ENCODE measurements at places on chromosomes 12 and 14. TPM values are rescaled to one million over a fixed set of nuclear protein-coding genes. Genes with fewer than 3 reads are reported as not detected.
A peak's percentile ranks its signal among the peaks of the same experiment; 100 is the strongest.

Gene RNASE3
- not detected for total RNA-seq

Gene CCDC88C
- 7.4 TPM for total RNA-seq

- no peak overlapping the region for H3K27ac ChIP-seq
- DNase-seq = no peak
Observed at GRCh38 chr12:122981036-122981471, 573 bp downstream of the ARL6IP4 start.

DNA sequence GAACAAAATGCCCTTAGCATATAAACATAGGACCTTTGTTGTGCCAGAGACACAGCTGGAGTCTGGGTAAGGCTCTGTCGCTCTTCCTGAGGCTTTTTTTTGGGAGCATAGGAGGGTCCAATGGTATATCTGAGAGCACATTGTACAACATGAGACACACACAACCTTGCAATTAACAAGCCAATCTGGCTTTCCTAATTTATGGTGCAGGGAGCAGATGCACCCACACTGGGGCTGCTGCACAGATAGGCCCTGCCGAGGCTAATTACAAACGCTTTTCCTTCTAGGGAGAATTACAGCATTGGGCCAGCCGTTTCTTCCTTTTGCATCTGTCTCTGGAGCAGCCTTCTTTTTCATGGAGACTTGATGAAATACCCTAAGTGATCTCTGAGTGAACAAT is 75.0 kb upstream of the OVCH1 start:
- H3K27me3 ChIP-seq = no peaks in the 10 kb centered on the region
- no peak overlapping the region for H3K27ac ChIP-seq
- no peaks in the 10 kb centered on the region for H3K36me3 ChIP-seq
- no peaks in the 10 kb centered on the region for H3K4me1 ChIP-seq
- no peak overlapping the region for H3K4me3 ChIP-seq

GRCh38 chr14:50447461-50447860 is 50.8 kb upstream of the CDKL1 start:
- no peaks in the 10 kb centered on the region for H3K27me3 ChIP-seq
- H3K27ac ChIP-seq = peak overlapping the region; percentile 66
- H3K36me3 ChIP-seq = peaks cover 45% of the 10 kb centered on the region
- H3K4me1 ChIP-seq = peaks cover 29% of the 10 kb centered on the region

Gene MYL2
- total RNA-seq = not detected

- H3K4me3 ChIP-seq = no peak overlapping the region
- H3K36me3 ChIP-seq = no peaks in the 10 kb centered on the region
- H3K4me1 ChIP-seq = no peaks in the 10 kb centered on the region
- H3K27ac ChIP-seq = no peak overlapping the region
Observed at GRCh38 chr12:96578526-96579125, 89.2 kb downstream of the CFAP54 start.

Gene GALNT16
- total RNA-seq = 16.3 TPM

DNA sequence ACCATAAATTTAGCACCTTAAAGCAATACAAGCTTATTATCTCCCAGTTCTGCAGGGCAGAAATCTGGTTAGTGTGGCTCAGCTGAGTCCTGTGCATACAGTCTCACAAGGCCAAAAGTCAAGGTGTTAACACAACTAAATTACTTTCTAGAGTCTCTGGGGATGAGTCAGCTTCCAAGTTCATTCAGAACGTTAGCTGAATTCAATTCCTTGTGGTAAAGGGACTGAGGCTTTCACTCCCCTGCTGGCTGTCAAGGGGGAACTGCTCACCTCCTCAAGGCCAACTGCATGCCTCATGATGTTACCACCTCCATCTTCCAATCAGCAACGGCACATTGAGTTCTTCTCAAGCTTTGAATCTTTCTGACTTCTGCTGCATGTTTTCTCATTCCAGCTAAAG is 27.6 kb downstream of the EML5 start:
- H3K4me3 ChIP-seq = no peak overlapping the region
- H3K36me3 ChIP-seq = no peaks in the 10 kb centered on the region
- H3K4me1 ChIP-seq = no peaks in the 10 kb centered on the region
- no peak for DNase-seq
- H3K27me3 ChIP-seq = no peaks in the 10 kb centered on the region
- no peak overlapping the region for H3K27ac ChIP-seq

Gene KLRC1
- not detected for total RNA-seq

DNA sequence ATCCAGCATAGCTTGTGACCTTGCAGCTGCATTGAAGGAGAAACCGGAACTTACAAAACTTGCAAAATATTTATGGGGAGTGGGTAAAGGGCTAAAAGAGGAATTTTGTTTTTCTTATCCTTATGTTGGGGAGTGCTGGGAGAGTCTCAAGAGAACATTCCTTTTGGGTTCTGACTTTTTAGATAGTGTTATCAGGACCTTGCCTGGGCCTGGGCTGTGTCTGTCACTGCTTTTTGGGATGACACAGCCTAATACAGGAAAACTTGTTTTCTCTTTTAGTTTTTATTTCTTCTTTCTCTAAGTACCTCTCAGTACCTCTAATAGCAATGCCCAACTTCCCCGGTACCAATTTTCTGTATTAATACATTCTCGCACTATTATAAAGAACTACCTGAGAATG is 850.6 kb downstream of the RPS29 start:
- no peaks in the 10 kb centered on the region for H3K27me3 ChIP-seq
- H3K4me1 ChIP-seq = no peaks in the 10 kb centered on the region
- DNase-seq = no peak
- H3K4me3 ChIP-seq = no peak overlapping the region
- H3K27ac ChIP-seq = no peak overlapping the region
- no peaks in the 10 kb centered on the region for H3K36me3 ChIP-seq

- no peak for DNase-seq
- no peak overlapping the region for H3K27ac ChIP-seq
- H3K27me3 ChIP-seq = no peaks in the 10 kb centered on the region
- H3K4me3 ChIP-seq = no peak overlapping the region
- no peaks in the 10 kb centered on the region for H3K4me1 ChIP-seq
Observed at GRCh38 chr12:91186156-91186555, 3.5 kb upstream of the DCN start.

DNA sequence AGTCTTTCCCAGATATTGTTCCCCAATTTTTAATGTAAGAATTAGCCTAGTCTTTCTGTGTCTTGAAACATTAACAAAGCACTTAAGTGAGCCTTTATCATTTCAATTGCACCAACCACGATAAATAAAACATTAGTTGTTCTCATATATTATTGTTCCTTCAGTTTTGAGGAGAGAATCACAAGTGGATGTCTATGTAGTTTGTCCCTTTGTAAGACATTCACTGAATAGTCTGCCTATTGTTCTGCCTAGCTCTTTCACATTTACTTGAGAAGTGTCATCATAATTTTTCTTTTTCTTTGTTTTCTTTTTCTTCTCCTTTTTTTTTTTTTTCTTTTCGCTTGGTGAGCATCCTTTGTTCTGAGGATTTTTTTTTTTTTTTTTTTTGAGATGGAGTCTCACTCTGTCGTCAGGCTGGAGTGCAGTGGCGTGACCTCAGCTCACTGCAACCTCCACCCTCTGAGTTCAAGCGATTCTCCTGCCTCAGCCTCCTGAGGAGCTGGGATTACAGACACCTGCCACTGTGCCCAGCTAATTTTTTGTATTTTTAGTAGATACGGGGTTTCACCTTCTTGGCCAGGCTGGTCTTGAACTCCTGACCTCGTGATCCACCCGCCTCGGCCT is 129.7 kb downstream of the SYT1 start:
- no peak overlapping the region for H3K4me3 ChIP-seq
- no peaks in the 10 kb centered on the region for H3K27me3 ChIP-seq
- H3K36me3 ChIP-seq = no peaks in the 10 kb centered on the region
- no peak overlapping the region for H3K27ac ChIP-seq
- DNase-seq = no peak
- no peaks in the 10 kb centered on the region for H3K4me1 ChIP-seq

- peak; percentile 72 for DNase-seq
- no peak overlapping the region for H3K4me3 ChIP-seq
- H3K4me1 ChIP-seq = peaks cover 41% of the 10 kb centered on the region
- peak overlapping the region; percentile 79 for H3K27ac ChIP-seq
- H3K36me3 ChIP-seq = no peaks in the 10 kb centered on the region
- no peaks in the 10 kb centered on the region for H3K27me3 ChIP-seq
Observed at GRCh38 chr12:110002676-110003515, 3.7 kb downstream of the ANKRD13A start.

- H3K27ac ChIP-seq = no peak overlapping the region
- peaks cover 20% of the 10 kb centered on the region for H3K4me1 ChIP-seq
- peak overlapping the region; percentile 74 for H3K4me3 ChIP-seq
- no peak for DNase-seq
- H3K36me3 ChIP-seq = no peaks in the 10 kb centered on the region
Observed at GRCh38 chr14:24139272-24139934, 2.0 kb downstream of the EMC9 start.

Gene NGB
- not detected for total RNA-seq

Gene PFDN5
- 303 TPM for total RNA-seq

DNA sequence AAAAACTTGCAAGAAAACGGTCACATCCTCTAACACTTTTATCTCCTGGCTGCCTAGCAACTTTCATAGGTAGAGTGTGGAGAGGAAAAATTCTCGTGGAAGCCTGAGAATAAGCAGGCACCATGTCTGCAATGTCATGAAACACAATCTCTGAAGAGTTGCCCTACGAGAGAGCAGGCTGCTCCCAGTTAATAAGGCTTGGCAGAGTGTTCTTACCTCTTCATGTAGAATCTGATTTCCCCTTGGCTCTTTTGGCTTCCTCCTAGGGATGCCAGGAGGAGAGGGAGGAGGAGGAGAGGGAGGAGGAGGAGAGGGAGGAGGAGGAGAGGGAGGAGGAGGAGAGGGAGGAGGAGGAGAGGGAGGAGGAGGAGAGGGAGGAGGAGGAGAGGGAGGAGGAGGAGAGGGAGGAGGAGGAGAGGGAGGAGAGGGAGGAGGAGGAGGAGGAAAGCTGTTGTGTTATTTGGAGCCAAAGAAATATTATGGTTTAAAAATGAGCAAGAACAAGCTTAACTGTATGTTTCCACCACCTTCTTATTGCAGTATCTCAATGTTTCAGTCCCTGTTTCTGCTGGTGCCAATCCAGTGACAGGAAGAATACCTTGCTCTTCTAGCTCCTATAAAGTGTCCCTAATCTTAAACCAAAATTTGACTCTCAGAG is 52.9 kb downstream of the EGLN3 start:
- H3K27ac ChIP-seq = no peak overlapping the region
- H3K4me3 ChIP-seq = no peak overlapping the region
- H3K4me1 ChIP-seq = no peaks in the 10 kb centered on the region
- DNase-seq = no peak
- H3K36me3 ChIP-seq = no peaks in the 10 kb centered on the region

Gene NOPCHAP1
- total RNA-seq = 20.1 TPM

GRCh38 chr12:46100551-46101484 is 110.4 kb upstream of the SCAF11 start:
- no peak overlapping the region for H3K4me3 ChIP-seq
- H3K27ac ChIP-seq = no peak overlapping the region
- H3K4me1 ChIP-seq = no peaks in the 10 kb centered on the region
- DNase-seq = no peak
- no peaks in the 10 kb centered on the region for H3K27me3 ChIP-seq

DNA sequence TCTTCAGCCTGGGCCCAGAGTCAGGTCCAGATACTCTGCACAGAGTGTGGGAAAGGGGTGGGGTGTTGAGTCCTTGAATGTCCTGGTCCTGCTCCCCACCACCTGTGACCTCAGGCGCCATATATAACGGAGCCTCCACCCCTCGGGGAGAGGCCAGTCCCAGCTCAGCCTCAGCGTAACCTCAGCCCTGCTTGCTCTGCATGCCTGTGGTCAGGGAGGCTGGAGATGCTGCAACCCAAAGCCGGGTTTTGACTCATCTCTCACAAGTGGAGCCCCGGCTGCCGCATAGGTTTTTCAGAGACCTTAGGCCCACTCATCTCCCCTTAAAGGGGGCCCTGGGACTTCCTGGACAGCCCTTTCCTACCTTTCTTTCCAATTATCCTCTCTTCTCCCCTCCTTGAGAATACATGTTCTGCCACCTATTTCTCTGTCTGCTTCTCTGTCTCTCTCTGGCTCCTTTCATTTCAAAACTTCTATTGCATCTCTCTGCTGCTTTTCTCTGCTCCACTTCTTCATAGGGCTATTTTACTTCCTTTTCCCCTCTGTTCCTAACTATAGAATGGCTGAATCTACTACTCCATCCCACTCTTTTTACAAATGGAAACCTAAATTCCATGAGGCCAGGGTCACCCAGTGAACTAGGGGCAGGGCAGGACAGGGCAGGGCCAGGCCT is 1.2 kb downstream of the ITGB7 start:
- no peak overlapping the region for H3K4me3 ChIP-seq
- DNase-seq = peak; percentile 70
- H3K27me3 ChIP-seq = no peaks in the 10 kb centered on the region
- peaks cover 17% of the 10 kb centered on the region for H3K4me1 ChIP-seq
- peak overlapping the region; percentile 36 for H3K27ac ChIP-seq

- no peaks in the 10 kb centered on the region for H3K27me3 ChIP-seq
- DNase-seq = no peak
- no peak overlapping the region for H3K27ac ChIP-seq
- no peaks in the 10 kb centered on the region for H3K36me3 ChIP-seq
Observed at GRCh38 chr12:92064422-92064821, 81.2 kb downstream of the BTG1 start.

Gene GRIN2B
- not detected for total RNA-seq

GRCh38 chr12:125142601-125143000 is 77.4 kb downstream of the AACS start:
- DNase-seq = no peak
- H3K4me1 ChIP-seq = peaks cover 16% of the 10 kb centered on the region
- H3K27me3 ChIP-seq = no peaks in the 10 kb centered on the region
- no peaks in the 10 kb centered on the region for H3K36me3 ChIP-seq

Gene DIABLO
- total RNA-seq = 51.7 TPM

DNA sequence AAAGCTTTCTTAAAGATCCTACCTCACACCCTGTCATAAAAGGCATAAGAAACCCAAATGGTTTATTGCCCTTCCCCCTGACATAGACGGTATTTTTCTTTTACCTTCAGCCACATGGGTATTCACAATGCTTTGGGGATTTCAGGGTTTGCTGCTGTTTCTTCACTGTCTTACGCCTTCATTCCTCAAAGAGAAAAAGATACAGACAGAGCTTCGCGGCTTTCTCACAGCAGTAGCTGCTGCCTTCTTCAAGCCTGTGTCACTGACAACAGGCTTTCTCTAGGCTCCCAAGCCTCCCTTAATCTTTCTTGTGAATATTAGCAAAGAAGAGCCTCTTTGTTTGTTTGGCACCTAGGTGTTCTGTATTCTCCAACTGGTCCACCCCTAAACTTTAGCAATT is 197.4 kb upstream of the ARID2 start:
- no peaks in the 10 kb centered on the region for H3K36me3 ChIP-seq
- H3K27me3 ChIP-seq = no peaks in the 10 kb centered on the region
- H3K4me1 ChIP-seq = no peaks in the 10 kb centered on the region
- H3K27ac ChIP-seq = no peak overlapping the region
- no peak overlapping the region for H3K4me3 ChIP-seq

Gene KRT80
- 84.1 TPM for total RNA-seq

DNA sequence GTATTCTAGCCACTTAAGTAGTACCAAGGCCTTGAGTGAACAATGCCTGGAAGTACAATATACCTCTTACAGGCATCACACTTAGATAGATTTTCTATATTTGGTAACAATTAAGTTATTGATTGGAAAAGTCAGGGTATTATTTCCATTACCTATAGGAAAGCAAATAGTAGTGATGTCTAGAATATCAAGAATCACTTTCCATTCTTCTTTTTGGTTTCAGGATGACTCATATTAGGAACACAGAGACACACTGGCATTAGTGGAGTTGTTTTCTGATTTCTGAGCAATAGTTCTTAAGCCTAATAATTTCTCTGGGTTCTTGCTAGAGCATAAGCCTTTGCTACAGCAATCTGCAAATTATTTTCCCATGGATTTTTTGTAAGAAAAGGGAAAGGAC is 1640.0 kb upstream of the SEL1L start:
- H3K4me1 ChIP-seq = no peaks in the 10 kb centered on the region
- no peak overlapping the region for H3K4me3 ChIP-seq
- no peaks in the 10 kb centered on the region for H3K36me3 ChIP-seq
- no peak for DNase-seq
- no peaks in the 10 kb centered on the region for H3K27me3 ChIP-seq

Gene CLECL1
- total RNA-seq = not detected
